Prostate gland (tissue), 2 donors: ENCODE measurements at places on chromosomes 1 and 21. TPM values are rescaled to one million over a fixed set of nuclear protein-coding genes. Genes with fewer than 3 reads are reported as not detected.

Gene PRMT2
- total RNA-seq: 108 TPM

Gene ATP1A4
- 2.8 TPM for total RNA-seq

Gene TRIM45
- 13.2 TPM for total RNA-seq

Gene TNNT2
- 2.2 TPM for total RNA-seq

Gene RIPK4
- total RNA-seq: 26.9 TPM

Gene SLC6A9
- 4.6 TPM for total RNA-seq

Gene DDR2
- 27.0 TPM for total RNA-seq

Gene ARPC5
- total RNA-seq: 62.9 TPM

Gene AK5
- 20.8 TPM for total RNA-seq

Gene HMGN1
- total RNA-seq: 141 TPM

Gene RUNX3
- 2.5 TPM for total RNA-seq

Gene S100A2
- total RNA-seq: 22.6 TPM

Gene DIPK1A
- total RNA-seq: 9.2 TPM

DNA sequence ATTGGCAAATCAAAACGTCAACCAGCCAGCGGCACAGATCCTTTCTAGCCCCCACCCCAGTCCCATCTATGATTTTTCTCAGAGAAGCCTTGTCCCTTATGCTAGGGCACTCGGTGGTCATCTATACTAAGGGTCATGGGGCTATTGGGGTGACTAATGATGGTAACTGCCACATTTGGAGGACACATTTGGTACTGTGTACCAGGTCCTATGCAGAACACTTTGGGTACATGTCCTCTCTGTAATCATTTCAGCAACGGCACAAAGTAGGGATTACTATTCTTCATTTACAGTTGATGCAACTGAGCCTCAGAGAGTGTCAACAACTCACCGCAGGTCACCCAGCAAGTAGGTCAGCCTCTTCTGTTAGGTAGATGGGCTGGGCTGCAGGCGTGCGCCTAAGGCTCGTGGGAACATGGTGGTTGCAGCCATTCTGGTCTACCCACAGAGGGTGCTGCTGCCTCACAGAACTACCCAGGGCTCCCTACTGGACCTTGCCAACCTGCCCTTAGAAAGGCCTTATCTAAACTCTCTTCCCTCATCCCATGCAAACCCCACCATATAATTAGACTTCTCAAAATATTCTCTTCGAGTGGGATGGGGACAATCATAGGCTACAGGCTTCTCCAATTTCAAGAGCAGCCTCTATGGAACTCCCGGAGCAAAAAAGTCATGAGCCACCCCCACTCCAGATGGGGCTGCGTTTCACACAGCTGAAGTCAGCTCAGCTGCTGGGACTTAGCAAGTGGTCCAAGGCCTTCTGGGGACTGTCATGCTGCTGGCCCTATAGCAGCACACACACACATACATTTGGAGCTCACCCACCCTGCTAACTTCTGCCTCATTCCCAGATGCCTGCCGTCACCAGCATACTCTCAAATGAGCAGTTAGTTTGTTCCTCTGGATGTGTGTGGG is 5.8 kb upstream of the SDHB start:
- peak; percentile 66 for DNase-seq

GRCh38 chr1:208343226-208343625 is 99.0 kb upstream of the PLXNA2 start:
- DNase-seq: no peak

- DNase-seq: no peak
Measured at GRCh38 chr1:237071641-237072420, 29.8 kb downstream of the RYR2 start.

GRCh38 chr1:70196333-70196732 is 9.0 kb downstream of the LRRC40 start:
- no peak for DNase-seq

DNA sequence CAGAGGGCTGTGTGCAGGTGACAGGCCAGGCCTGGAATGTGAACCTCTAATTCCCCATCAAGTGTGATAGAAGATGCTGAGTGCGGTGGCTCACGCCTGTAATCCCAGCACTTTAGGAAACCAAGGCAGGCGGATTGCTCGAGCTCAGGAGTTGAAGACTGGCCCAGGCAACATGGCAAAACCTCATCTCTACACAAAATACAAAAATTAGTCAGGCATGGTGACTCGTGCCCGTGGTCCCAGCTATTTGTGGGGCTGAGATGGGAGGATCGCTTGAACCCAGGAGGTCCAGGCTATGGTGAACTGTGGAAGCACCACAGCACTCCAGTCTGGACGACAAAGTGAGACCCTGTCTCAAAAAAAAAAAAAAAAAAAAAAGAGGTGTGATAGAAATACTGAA is 40.1 kb upstream of the PUM1 start:
- no peak for DNase-seq

DNA sequence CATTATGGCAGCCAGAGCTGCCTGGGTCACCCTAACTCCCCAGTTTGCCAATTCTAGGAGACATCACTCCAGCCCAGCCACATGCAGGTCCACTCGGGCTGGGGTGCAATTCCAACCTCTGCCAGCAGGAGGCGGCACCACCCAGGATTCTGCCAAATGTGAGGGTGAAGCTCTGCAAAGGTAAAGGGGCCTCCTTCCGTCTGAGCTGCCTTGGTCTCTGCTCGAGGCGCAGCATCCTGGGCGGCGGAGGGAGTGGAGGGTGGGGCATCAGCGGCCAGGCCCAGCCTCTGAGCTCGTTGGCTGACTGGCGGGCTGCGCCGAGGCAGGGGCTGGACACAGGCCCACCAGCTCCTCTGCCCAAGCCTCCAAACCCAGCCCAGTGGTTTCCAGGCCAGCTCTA is 63.8 kb downstream of the ARHGEF16 start:
- DNase-seq: no peak

GRCh38 chr1:62800281-62800680 is 16.3 kb downstream of the ATG4C start:
- DNase-seq: no peak

GRCh38 chr21:14869984-14870852 is 194.6 kb downstream of the NRIP1 start:
- no peak for DNase-seq

- DNase-seq: no peak
Measured at GRCh38 chr1:11174261-11174942, 14.8 kb upstream of the ANGPTL7 start.

GRCh38 chr1:3161176-3161840 is 92.3 kb downstream of the PRDM16 start:
- no peak for DNase-seq

GRCh38 chr1:111857194-111857651 is 101.5 kb downstream of the DDX20 start:
- DNase-seq: peak; percentile 53

GRCh38 chr21:33540711-33541104 is 1.2 kb downstream of the GART start:
- DNase-seq: no peak

DNA sequence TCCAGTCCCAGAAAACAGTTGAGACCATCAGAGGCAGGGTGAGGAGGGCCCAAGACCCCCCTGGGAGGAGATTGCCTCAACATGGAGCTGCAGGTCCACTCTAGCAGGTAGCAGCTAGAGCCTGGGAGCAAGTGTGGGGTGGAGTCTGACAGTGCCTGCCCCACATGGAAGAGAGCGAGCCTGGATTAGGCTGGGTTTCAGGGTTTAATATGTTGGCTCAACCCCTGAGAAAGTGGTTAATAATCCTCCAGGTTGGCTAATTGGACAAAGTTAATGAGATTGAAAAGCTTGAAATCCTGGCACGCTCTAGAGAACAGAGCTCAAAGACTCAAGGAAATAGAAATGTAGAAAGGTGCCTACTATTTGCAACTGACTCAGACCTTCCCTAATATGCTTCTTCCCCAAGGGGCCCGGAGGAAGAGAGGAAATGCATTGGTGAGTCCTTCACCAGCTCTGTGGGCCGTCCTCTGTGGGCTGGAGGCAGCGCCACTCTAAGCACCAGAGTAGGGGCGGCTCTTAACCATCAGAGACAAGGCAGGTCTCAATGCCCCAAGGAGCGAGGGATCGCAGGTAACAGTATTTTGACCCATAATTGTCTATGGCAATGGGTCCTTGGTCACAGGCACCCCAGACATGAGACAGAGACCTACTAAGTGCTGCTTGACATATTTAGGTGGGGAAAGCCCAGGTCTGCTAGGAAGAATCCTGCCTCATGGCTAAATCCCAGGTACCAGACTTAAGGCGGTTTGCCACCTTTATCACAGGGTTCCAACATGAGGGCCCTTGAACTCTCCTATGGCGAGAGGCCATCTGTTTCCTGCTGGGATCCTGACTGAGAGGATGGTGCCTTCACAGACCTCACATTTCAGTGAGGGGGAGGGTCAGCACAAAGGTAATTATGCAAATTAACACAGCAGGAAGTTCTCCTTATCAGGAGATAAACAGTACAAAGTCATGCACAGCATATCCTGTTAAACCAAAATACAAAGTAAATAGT is 33.8 kb downstream of the RSPH1 start:
- no peak for DNase-seq

- peak; percentile 19 for DNase-seq
Measured at GRCh38 chr1:228490120-228491078, 3.2 kb downstream of the RNF187 start.

- DNase-seq: no peak
Measured at GRCh38 chr1:119535381-119535780, 28.4 kb downstream of the HSD3B1 start.

GRCh38 chr1:190597294-190597693 is 119.6 kb upstream of the BRINP3 start:
- DNase-seq: no peak

DNA sequence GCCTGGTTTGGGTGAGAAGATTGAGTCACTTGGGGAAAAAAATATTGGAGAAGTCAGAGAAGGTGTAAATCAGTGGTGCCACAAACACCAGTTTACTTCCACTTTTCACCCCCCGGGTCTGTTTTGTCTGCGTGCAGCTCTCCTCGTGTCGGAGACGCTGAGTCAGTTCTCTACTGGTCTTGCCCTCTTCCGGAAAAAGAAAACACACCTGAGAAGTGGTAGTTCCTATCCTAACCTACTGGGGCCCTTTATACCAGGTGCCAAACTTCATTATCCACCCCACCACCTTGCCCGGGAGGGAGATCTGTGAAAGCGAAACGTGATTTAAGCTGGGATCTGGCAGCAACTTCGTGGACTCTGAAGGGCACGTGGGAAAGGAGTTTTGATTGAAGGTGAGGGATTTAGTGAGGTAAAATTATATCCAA is 855 bp upstream of the IVNS1ABP start:
- peak; percentile 9 for DNase-seq

DNA sequence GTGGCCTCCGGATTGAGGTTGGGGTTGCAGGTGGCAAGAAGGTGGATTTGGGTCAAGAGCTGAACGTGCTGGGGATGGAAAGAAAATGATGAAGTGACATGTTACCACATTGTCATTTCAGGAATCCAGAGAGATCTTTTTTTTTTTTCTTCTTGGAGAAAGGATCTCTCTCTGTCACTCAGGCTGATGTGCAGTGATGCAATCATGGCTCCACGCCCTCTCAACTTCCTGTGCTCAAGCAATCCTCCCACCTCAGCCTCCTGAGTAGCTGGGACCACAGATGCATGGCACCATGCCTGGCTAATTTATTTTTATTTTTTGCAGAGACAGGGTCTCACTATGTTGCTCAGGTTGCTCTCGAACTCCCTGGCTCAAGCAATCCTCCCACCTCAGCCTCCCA is 80.6 kb downstream of the GON4L start:
- no peak for DNase-seq

GRCh38 chr1:84930329-84930728 is 37.3 kb upstream of the LPAR3 start:
- no peak for DNase-seq

- no peak for DNase-seq
Measured at GRCh38 chr1:207181847-207182246, 77.8 kb downstream of the C4BPA start.

- no peak for DNase-seq
Measured at GRCh38 chr1:6588893-6589520, 9.2 kb downstream of the ZBTB48 start.

DNA sequence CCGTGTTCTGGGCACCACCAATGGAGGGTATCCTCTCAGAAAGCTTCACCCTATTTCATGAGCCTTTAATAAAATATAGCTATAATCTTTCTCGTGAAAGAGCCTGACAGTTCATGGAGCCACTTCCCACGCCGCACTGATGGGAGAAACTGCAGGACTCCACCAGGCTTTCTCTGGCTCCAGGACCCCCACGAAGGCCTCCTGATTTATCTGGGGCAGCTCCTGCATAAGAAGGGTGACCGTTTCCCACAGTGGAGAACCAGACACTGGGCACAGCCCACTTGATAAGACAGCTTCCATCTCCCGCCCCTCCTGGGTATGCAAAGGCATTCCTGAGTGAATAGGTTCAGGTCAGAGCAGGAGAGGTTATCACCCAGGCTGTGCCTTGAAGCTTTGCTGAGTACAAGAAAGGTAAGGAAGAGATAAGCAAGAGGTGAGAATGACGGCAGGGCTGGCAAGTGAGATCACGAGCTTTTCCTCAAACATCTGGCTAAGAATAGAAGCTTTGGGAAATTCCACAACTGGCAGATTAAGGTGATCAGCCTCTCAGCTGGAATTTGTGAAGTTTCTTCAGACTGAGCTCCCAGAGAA is 499.8 kb downstream of the KIF26B start:
- DNase-seq: no peak

DNA sequence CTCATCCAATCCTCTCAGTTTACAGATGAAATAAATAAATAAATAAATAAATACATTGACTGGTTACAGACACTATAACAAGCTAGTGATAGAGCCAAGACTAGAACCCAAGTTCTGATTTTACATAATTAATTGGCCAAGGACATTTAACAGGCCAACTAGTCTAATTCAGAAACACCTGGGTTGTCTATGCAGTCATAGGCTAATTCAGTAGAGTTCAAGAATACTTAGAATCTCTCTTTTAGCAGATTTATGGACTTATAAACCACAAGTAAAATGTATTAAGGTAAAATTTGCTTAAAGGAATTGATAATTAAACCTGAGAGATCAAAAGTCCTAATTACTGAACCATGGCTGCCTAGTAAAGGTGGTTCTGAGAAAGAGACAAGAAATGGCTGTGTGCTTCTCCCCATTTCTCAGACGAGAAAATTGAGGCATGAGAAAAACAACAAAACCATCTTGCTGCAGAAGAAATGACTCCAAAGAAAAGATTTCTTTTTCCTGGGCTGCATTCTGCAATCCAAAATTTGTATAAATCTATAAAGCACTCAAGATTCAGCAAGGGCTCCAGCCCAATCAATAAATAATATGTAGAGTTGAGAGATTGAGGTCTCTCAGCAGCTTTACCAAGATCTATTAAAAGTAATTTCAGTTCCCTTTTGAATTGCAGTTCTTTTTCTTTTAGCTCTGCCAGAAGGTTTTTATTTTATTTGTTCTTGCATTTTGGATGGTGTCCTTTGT is 98.3 kb downstream of the DUSP10 start:
- no peak for DNase-seq

GRCh38 chr1:116376729-116377086 is 3.7 kb downstream of the ATP1A1 start:
- no peak for DNase-seq
